Tibial nerve (tissue), 4 donors: ENCODE measurements at places on chromosomes 13 and 19.

DNA sequence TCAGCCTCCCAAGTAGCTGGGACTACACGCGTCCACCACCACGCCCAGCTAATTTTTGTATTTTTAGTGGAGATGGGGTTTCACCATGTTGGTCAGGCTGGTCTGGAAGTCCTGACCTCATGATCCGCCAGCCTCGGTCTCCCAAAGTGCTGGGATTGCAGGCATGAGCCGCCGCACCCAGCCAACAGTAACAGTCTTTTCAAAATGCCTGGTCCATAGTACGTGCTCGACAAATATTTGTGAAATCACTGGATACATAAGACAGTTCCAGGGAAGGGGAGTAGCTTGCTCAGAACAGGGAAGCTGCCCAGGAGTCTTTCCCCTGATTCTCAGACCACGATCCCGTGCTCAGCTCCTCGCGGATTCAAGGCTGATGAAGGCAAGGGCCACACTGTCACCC lies 30.5 kb downstream of the CACNG6 start:
- no peak for DNase-seq

- DNase-seq, result no peak
These were observed 1437.6 kb downstream of the UQCRFS1 start for GRCh38 chr19:27775395-27775794.

DNA sequence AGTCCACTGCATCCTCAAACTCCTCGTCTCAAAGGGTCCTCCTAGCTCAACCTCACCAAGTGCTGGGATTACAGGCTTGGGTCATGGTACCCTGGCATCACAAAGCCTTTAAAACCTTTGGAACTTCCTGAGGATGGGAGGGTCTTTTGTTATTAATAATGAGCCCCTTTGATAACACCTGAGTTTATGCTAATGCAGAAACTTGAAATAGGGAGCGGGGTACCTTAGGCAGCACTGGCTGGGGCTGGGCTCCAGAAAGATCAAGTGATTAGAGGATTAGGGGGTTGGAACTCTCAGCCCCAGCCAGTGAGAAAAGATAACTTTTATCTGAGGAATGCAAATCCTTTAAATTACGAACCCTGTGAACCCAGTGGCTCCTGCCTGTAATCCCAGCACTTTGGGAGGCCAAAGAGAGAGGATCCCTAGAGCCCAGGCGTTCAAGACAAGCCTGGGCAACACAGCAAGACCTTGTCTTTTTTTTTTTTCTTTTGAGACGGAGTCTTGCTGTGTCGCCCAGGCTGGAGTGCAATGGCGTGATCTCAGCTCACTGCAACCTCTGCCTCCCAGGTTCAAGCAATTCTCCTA lies 9.3 kb upstream of the PSPC1 start:
- no peak for DNase-seq

DNA sequence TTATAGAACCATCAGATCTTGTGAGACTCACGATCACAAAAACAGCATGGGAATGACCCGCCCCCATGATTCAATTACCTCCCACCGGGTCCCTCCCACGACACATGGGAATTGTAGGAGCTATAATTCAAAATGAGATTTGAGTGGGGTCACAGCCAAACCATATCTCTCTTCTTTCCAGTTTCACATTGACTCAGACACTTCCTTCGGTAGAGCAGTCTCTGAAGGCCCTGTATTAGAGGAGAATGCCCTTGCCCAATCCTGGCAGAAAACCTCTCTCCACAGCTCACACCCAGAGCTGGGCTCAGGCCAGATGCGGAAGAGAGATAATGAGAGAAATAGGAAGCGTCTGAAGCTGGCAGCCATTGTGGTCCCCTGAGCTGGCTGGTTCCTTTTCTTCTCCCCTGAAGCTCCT lies 72.4 kb upstream of the CLDN10 start:
- no peak for DNase-seq

DNA sequence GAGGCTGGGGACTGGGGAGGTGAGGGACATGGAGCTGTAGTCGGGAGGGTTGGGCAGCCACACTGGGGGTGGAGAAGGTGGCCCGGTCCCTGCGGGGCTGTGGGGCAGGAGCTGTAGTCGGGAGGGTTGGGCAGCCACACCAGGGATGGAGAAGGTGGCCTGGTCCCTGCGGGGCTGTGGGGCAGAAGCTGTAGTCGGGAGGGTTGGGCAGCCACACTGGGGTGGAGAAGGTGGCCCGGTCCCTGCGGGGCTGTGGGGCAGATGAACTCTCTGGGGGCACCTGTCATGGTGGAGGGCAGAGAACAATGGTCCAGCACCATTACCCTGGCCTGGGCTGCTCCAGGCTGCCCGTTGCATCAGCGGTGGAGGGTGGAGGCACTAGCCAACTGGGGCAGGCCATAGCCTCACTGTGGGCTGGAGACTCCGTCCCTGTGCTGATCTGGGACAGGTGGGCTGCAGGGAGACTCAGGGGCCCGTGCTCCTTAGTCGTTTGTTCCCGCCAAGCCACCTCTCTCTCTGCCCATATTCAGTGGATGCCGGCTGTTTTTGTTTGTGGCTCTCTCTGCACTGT lies 51.4 kb downstream of the ATP11A start:
- no peak for DNase-seq

- DNase-seq, result no peak
These were observed 15.0 kb downstream of the FZR1 start for GRCh38 chr19:3521104-3521445.

GRCh38 chr13:45949161-45949560 lies 97.6 kb upstream of the SIAH3 start:
- DNase-seq, result no peak

DNA sequence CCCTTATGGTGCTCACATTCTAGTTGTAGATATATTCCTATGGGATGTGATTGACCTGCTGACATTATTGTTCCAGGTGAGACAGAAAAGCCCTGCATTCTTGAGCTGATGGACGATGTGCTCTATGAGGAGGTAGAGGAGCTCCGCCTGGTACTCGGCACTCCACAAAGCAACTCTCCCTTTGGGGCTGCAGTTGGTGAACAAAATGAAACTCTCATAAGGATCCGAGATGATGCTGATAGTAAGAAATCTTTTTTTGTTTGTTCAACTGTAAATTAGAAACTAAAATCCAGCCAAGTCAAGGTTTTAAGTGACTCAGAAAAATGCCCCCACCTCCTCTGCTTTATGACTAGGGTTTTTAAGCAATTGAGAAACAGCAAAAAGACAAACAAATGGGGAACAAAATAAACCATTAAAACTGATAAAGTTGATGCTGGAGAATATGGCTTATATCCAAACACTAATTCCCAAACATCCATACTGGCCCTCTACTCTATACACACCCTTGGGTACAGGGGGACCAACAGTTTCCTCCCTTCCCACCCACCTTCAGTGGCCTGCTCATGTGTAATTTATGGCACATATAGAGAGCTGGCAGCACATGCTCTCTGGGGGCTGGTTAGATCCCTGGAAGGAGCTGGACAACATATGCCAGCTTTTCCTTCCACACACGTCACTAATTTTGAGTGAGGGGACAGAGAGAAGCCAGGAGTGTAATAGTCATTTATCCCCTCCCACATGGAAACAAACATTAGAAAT lies 139.6 kb downstream of the STOML3 start:
- no peak for DNase-seq

DNA sequence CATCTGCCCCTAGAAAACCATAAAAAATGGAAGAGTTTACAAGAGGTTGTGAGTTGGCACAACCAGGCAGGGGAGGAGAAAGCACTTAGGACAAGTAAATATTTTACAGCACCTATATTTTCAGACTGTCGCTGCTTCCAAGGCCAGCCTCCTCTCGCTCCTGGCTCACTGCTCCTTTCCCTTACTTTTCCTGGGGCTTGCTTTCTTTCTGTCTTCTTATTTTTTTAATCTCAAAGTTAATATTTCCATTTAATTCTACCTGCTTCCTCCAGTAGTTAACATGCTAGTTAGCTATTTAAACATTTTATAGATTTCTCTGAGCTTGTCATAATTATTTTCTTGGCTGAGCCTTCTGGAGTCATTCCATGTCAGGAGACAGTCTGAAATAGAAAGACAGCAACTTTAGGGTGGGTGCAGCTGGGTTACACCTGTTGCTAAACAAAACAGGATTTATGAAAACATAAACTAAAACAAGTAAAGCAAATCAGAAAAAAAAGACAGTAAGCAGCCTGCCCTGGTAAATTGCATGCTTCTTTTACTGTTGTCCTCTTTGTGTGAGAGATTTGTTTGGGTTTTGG lies 330.1 kb downstream of the DLEU7 start:
- DNase-seq, result no peak

DNA sequence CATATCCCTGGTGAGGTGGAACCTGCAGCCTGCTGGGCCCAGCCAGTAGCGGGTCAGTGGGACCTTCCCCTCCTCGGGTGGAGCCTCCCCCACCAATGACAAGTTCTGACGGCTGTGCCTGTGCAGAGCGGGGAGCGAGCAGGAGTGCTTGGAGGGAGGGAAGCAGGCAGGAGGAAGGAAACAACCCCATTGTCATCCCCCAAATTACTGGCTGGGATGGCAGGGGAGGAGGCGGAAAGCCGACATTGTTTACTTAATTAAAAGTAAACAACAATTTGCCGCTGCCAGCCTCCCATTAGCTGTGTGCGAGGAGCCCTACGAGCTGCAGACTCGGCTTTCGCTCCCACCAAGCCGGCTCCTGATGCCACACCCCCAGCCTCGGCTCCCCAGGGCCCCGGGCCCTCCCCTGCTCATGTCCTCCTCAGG lies 45.5 kb downstream of the LYL1 start:
- no peak for DNase-seq

DNA sequence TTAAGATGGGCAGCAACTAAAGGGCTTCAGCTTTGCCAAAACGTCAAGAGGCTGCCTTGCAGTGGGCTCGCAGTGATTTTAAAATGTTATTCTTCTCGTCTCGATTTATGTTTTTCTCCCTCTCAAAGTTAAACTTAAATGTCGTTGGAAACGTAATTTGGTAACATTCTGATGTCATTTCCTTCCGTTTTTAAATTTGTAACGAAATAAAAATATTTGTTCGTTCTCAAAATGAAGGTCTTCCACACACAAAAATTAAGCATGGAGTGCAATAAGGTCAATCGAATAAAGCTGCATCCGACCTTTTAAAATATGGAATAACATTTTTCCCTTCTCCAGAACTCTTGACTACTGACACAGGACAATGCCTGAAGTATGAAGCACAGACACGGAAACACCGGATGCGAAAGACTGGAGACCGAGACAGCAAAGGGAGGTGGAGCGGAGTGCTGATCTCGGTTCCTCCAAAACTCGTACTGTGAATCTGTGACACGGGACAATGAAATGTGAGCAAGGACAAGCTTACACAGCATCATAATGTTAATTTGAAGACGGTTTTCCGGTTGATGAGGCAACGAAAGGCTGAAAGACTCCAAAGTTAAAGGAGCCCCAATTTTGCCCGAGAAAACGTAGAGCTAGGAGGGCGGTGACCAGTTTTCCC lies 850 bp downstream of the MTMR6 start:
- no peak for DNase-seq

DNA sequence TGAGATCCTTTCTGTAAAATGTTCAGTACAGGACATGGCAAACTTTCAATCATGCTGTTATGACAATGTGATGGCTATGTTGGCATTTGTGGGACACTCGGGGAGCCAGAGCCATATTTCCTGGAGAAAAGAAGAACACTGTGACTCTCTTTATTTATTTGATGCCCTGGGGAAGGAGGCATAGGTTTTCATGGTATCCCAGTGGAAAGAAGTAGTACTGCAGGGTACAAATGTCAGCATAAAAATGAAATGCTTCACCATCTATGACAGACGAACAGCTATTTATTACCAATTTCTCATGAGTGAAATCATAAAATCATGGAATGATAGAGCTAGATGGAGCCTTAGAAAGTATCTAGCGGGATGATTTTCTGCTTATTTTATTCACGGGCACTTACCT lies 217.1 kb downstream of the COL4A1 start:
- no peak for DNase-seq

GRCh38 chr19:41411100-41411967 lies 13.7 kb downstream of the BCKDHA start:
- no peak for DNase-seq

DNA sequence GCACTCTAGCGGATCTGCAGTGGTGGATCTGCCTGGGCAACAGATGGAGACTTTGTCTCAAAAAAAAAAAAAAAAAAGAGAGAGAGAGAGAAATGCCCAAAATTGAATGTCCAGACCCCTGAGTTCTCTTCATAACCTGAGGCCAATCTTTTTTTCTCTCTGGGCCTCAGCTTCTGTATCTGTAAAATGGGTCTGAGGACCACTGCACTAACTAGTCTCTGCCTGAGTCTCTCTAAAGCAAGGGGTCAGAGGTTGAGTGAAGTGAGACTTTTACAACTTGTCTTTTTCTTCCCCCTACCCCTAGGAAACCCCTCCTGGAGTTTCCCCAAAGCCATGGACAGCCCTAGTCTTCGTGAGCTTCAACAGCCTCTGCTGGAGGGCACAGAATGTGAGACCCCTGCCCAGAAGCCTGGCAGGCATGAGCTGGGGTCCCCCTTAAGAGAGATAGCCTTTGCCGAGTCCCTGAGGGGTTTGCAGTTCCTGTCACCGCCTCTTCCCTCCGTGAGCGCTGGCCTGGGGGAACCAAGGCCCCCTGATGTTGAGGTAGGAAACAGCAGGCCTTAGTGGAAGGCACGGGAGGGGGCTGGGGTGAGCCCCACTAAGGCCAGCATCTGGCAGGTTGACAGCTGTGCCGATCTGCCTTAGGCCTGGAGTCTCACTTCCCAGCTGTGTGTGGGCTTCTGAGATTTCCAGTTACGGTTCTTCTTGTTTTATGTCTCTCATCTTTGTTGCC lies 1.8 kb downstream of the TMEM91 start:
- no peak for DNase-seq

- DNase-seq, result no peak
These were observed 12.2 kb downstream of the LAIR1 start for GRCh38 chr19:54352546-54352945.

DNA sequence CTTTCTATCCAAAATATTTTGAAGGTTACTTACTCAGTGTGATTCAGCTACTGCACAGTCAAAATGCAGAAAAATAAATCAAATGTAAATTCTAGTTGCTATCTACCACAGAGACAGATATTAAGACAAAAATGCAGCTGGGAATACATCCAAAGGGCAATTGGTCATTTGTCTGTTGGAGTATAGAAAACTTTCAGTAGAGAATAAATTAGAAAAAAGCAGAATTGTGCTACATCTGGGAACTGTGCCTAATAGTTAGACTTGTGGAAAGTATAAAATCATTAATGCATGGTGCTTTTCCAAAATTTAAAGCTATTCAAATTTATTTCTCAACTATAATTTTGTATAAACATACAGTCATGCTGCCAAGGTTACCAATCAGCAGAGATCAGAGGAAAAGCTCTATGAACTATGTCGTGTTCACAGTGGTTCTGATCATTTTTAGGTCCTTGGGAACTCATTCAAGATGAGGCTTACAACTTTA lies 1635.8 kb downstream of the PCDH9 start:
- no peak for DNase-seq

GRCh38 chr13:112714376-112715174 lies 24.7 kb downstream of the ATP11A start:
- DNase-seq, result no peak

- DNase-seq, result no peak
These were observed 34.9 kb downstream of the N4BP2L2 start for GRCh38 chr13:32503727-32504126.
